ENCODE measurements at places on chromosomes 1 and 21.

GRCh38 chr1:107691540-107691939 lies 273.4 kb downstream of the VAV3 start:
- DNase-seq, result no peak

DNA sequence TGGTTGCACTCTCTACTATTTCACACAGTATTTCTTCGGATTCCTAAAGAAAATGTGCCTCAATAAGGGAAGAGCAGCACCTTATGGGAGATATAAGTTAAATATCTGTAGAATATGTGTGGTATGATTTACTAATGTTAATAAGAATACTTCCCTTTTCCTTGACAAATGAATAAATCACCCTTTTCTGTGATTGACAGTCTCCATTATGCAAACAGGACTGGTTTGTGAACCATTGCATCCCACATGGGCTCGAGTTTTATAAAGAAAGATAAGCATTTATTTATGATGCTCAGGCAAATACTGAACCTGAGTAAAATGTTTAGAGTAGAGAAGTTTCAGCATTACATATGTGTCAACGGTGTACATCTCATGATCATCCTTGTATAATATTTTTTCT lies 587.7 kb upstream of the BRINP3 start:
- no peak for DNase-seq

GRCh38 chr1:167984886-167985489 lies 48.1 kb upstream of the MPC2 start:
- no peak for DNase-seq

DNA sequence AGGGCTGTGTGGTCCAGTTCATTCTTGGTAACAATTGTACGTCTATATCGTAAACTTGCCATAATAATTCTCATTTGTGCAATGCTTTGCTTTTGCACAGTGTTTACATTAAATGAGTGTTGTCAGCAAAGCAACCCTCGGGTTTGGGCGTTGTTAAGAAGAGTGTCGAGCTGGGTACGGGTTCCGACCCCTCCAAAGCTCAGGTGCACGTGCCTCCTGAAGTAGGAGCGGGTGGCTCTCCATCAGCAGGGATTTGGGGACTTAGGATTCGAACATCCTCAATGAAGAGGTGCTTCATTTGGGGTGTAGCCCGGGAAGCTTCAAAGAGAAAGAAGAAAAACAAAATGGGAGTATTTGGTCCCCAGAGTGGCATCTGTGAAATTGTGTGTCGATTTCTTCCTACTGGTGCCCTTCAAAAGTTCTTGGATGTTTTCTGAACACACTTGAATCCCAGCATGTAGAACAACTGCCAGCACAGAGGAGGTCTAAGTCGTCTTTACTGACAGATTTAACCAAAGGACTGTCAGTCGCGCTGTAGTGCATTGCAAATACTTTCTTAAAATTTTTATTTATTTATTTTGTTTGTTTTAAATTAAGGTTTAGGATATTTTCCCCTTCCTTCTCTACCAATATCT lies 1.1 kb downstream of the TRIM58 start:
- no peak for DNase-seq

Measured in activated effector memory CD4-positive, alpha-beta T cell treated with anti-CD3 and anti-CD28 coated beads, Interleukin-2, amount 50 U/mL, for 16 hours (primary cell).